Anterior cingulate cortex (tissue), 58 donors: ENCODE measurements at places on chromosomes 2 and 18.

GRCh38 chr2:25324905-25325592 is 16.7 kb downstream of the DNMT3A start:
- peak; percentile 47 for DNase-seq

DNA sequence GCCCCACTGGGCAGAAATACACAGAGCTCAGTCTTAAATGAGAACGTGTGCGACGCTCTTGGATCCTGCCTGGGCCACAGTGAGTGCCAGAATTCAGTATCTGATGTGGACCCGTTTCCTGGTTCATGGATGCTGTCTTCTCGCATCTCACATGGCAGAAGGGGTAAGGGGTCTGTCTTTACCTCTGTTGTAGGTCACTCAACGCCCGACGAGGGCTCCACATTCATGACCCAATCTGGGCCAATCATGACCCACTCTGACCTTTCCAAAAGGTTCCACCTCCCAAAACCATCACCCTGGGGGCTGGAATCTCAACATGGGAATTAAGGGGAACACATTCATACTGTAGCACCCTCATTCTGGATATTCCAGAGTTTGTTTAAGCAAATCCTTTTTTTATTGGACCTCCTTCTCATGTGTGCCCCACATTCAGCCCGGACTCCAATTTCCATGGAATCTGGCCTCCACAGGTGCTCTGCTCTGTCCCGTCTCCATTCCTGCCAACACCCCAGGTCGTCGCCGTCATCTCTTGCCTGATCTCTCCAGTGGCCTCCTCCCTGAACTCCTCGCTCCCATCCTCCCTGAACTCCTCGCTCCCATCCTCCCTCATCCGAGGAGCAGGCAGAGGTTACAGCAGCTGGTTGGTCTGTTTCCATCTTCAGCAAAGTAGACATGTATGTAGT is 78.9 kb upstream of the OTOS start:
- no peak for DNase-seq

- peak; percentile 39 for DNase-seq
Measured at GRCh38 chr2:128638341-128639119, 319.9 kb upstream of the HS6ST1 start.

DNA sequence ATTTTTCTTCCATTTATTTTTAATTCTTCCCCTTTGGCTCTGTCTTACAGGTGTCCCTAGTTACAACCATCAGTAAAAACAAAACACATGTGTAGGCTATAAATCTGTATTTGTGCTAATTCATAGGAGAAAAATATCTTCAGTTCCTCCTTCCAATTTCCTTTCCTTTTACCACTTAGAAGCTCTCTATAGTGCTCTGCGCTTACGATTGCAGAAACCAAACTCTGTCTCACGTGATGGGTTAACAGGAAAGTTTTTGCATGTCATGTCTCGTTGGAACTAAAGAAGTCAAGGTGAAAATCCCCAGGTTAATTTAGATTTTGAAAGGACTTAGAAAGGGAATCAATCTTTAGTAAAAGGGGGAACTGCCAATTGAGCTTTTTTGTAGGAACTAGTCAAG is 1390.5 kb upstream of the ZEB2 start:
- DNase-seq: no peak

- DNase-seq: no peak
Measured at GRCh38 chr2:188459061-188459460, 167.4 kb downstream of the GULP1 start.

GRCh38 chr2:80530442-80531064 is 226.0 kb upstream of the LRRTM1 start:
- no peak for DNase-seq

DNA sequence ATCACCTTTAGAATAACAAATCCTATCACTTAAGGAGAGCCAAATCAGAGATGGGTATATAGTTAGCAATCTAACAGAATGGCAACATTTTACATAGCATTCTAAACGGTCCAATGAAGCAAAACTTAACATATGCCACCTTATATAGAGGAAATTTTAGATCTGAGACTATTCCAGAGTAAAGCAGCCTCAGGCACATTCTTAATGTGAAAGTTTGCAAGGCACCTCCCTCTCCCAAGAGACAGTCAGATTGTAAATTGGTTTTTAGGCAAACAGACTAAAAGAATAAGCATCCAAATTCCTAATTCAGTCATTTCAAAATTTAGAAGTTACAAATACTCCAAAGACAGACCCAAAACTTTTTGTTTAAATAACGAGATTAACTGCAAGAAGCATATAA is 292.9 kb downstream of the STK39 start:
- no peak for DNase-seq

DNA sequence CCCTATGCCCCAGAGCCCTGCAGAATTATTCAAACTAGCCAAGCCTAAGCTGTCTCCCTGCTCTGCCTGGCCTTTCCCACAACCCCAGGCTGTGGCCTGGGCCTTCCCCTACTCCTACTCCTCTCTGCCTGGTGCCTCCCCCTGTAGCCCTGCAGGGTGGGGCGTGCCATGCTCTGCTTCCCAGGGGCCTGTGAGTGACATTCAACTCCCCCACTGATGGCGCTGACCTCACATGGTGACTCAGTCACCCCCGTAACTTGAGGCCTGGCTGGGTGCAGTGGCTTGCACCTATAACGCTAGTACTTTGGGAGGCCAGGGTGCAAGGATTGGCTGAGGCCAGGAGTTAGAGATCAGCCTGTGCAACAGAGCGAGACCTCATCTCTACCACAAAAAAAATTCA is 60.6 kb downstream of the KIF1A start:
- no peak for DNase-seq

DNA sequence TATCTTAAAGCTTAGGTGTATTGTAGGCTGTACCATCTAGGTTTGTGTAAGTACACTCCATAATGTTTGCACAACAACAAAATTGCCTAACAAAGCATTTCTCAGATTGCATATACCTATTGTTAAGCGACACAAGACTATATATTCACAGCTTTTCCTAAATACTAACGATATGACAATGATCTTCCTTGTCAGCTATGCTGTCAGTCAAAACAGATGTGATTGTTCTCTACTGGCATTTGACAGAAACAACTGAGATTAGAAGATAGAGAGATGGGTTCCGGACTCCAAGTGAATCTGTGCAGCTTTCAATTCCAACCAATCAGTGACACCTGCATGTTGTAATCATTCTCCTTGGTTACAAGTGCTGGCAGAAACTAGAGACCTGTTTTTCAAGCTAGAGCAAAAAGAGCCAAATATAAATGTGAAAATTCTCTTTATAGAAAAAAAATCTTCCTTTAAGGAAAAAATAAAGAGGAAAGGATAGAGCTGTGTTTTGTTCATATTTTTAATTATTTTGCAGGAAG is 1232.3 kb upstream of the SLC39A10 start:
- DNase-seq: no peak

DNA sequence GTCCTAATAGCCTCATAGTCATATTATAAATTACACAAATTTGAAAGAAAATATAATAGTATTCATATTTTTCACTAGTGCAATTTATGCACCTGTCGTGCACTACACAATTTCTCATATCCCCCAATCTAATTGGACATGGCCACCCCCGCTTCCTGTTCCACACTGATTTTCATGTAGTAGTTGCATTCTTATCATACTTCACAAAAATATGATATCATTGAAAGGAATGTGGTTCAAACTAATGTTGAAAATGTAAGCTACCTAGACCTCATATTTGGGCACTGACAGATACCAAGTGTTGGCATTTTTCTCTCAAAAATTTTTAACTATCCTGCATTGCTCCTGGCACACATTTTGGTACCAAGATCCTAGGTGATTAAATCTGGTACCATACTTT is 985.5 kb upstream of the POU3F3 start:
- no peak for DNase-seq

DNA sequence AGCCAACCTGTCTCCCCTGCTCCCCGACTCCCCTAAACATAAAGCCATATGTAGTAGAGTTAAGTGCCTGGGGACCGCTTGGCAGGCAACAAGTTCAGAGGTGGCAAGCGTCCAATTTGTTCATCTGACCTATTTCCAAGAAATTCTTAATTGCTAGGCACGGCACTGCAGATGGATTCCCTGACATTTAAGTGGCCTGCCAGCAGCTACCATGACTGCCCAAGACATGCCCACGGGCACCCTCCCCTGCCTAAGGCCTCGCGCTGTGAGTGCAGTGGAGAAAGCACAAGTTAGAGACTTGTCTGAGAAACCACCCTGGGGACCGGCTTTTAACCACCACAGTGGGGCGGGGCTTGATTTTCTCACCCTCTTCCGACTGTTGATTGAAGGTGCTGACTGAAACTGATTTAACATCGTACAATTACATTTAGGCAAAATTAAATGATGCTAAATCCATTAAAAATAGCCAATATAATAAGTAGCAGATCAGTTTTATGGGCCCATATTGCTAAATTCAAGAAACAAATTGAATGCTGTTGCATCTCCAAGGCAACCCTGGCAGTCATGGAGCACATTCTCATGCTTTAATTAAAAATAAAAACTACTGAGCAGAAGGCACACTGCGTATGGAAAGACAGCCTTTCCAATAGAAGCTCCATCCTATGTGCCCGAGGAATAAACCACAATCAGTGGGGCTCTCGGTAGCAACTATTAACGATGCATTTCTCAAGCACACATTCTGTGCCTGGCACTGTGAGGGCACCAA is 163.6 kb upstream of the ACAA2 start:
- peak; percentile 17 for DNase-seq

- no peak for DNase-seq
Measured at GRCh38 chr18:31500051-31500688, 2.2 kb downstream of the DSG2 start.

- DNase-seq: no peak
Measured at GRCh38 chr2:162115076-162115475, 37.0 kb downstream of the GCG start.

- DNase-seq: no peak
Measured at GRCh38 chr18:49697757-49698524, 115.4 kb downstream of the ACAA2 start.

DNA sequence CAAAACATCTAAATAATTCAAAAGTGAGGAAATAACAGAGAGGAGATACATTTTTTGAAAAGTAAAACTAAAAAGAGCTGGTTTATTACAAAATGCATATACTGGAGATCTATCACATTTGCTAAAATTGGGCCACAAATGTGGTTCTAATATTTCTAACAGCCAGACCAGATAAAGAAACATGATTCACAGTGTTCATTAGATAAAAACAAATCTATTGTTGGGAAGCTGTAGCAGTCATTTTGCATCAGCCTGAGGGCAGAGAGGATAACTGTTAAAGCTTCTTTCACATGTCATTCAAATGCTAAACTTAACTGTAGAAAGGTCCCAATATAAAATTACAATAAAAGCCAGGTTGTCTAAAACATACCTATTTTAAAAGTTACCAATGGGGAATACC is 148.3 kb downstream of the GULP1 start:
- no peak for DNase-seq

DNA sequence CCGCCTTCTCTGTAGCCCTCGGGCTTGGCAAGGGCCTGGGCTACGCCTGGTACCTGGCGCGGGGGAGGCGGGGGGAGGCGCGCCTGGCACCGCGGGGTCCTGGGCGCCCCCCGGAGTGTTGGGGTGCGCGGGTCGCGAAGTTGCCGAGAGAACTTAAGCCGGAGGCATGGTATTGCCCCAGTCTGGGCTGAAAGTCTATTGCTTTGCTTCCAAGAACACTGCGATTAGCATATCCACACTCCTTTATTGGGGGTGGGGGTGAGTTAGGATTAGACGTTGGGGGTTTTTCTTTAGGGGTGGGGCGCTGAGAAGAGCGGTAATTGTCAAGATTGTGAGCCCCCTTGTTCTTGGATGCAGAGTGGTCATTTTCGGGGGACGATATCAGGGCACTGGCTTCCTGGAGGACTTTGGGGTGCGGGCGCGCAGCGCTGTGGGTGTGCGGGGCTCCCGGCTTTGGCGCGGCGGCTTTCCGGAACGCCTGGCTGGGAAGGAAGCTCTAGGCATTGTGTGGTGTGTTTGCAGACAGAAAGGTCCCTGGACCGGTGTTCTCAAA is 798 bp downstream of the TANC1 start:
- DNase-seq: no peak

DNA sequence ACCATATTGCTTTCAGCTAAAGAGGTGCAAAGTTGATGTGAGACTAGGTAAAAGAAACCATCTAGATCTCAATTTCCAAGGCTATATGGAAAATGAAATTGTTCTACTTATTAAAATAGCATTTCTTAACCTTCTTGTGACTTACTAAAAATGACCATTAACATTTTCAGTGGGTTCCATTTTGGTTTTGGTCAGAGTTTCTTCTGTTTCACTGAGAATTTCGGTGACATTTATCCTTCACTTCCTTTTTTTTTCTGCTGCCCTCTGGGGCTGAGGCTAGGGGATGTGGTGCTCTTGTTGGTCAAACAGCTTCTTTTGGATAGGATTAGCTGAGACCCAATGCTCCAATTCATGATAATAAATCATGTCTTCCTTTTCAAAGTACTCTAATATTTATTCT is 44.3 kb upstream of the REL start:
- no peak for DNase-seq

DNA sequence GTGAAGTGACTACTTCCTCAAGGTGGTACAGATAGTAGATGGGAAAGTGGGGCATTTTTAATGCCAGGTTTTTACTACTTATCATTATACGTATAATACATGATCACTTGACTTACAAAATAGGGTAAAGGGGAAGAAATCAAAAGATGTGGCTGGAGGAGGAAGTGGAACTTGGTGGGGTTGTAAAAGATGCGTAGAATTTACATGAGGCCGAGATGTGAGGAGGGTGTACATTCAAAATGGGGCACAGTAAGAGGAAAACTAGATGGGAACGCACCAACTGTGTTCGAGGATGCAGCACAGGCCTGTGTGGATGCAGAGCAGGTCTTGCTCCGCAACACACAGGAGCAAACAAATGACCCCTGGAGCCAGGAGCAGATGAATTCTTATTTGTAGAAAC is 403.3 kb downstream of the TXNL1 start:
- DNase-seq: no peak

GRCh38 chr2:10985260-10985659 is 73.5 kb downstream of the KCNF1 start:
- no peak for DNase-seq

- DNase-seq: no peak
Measured at GRCh38 chr2:232966122-232966521, 46.9 kb downstream of the NGEF start.

DNA sequence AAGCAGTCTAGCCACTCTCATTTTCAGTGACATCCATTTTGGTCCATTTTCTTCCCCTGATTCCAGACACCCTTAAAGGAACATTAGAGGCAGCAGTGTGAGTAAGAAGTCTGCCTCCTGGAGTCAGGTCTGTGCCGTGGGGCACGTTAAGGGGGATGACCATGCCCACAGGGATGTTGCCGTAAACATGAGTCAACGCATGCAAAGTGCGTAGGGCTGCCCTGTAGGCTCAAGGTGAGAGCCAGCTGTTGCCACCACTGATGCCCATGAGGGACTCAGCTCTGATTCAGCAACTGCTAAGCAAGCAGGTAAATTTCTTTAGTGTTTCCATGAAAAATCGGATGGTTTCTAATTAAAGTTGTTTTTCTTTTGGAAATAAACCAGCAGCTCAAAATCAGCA is 61.4 kb upstream of the TFCP2L1 start:
- no peak for DNase-seq

DNA sequence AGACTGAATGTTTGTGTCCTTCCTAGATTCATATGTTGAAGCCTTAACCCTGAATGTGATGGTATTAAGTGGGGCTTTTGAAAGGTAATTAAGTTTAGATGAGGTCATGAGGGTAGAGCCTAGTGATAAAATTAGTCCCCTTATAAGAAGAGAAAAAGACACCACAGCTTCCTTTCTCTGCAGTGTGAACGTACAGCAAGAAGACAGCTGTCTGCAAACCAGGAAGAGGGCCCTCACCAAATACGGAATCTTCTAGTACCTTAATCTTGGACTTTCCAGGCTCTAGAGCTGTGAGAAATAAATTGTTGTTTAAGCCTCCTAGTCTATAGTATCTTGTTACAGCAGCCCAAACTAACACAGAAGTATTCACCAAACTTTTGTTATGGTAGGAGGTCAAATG is 57.1 kb upstream of the CYTIP start:
- DNase-seq: no peak

- no peak for DNase-seq
Measured at GRCh38 chr2:37549598-37549997, 121.8 kb downstream of the CDC42EP3 start.
